Liver (tissue), 10 donors: ENCODE measurements at places on chromosomes 11 and 22. TPM values are rescaled to one million over a fixed set of nuclear protein-coding genes. Genes with fewer than 3 reads are reported as not detected.

Gene SCGB1C1
- not detected for total RNA-seq

- H3K36me3 ChIP-seq: no peaks in the 10 kb centered on the region
- DNase-seq: no peak
- no peaks in the 10 kb centered on the region for H3K27me3 ChIP-seq
- H3K4me1 ChIP-seq: no peaks in the 10 kb centered on the region
- no peak overlapping the region for H3K27ac ChIP-seq
Observed at GRCh38 chr11:86370922-86371594, 3.6 kb upstream of the CCDC81 start.

- H3K27me3 ChIP-seq: no peaks in the 10 kb centered on the region
- H3K36me3 ChIP-seq: no peaks in the 10 kb centered on the region
- no peak overlapping the region for H3K4me3 ChIP-seq
Observed at GRCh38 chr11:12123273-12123672, 12.9 kb downstream of the MICAL2 start.

- no peak overlapping the region for H3K27ac ChIP-seq
- no peaks in the 10 kb centered on the region for H3K27me3 ChIP-seq
- DNase-seq: no peak
- no peaks in the 10 kb centered on the region for H3K36me3 ChIP-seq
- no peak overlapping the region for H3K4me3 ChIP-seq
Observed at GRCh38 chr11:106466521-106467080, 389.1 kb downstream of the AASDHPPT start.

DNA sequence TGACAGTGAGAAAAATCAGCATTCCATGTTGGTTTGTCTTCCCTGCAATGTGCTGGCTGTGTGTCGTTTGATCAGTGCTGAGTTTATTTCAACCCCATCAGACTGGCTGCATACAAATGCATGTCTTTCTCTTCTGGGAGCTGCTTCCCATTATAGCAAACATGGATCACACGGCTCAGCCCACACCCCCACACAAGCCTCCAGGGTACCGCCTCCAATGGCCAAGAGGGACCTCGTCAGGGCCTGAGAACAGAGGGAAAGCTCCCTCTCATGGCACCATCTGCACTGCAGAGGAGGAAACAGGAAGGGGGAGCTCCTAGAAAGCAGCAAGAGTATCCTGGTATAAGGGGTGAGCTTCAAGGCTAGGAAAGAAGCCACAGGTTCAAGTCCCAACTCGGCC, 214.2 kb downstream of the LARGE1 start:
- DNase-seq: no peak
- no peak overlapping the region for H3K4me3 ChIP-seq
- no peaks in the 10 kb centered on the region for H3K27me3 ChIP-seq
- H3K27ac ChIP-seq: no peak overlapping the region

GRCh38 chr11:8372641-8373381, 109.1 kb upstream of the LMO1 start:
- H3K4me3 ChIP-seq: no peak overlapping the region
- no peaks in the 10 kb centered on the region for H3K27me3 ChIP-seq
- no peaks in the 10 kb centered on the region for H3K4me1 ChIP-seq
- DNase-seq: no peak
- no peaks in the 10 kb centered on the region for H3K36me3 ChIP-seq

- no peak overlapping the region for H3K27ac ChIP-seq
- H3K4me3 ChIP-seq: no peak overlapping the region
- no peak for DNase-seq
- H3K4me1 ChIP-seq: no peaks in the 10 kb centered on the region
- H3K36me3 ChIP-seq: no peaks in the 10 kb centered on the region
- no peaks in the 10 kb centered on the region for H3K27me3 ChIP-seq
Observed at GRCh38 chr11:99683933-99684332, 663.2 kb downstream of the CNTN5 start.

DNA sequence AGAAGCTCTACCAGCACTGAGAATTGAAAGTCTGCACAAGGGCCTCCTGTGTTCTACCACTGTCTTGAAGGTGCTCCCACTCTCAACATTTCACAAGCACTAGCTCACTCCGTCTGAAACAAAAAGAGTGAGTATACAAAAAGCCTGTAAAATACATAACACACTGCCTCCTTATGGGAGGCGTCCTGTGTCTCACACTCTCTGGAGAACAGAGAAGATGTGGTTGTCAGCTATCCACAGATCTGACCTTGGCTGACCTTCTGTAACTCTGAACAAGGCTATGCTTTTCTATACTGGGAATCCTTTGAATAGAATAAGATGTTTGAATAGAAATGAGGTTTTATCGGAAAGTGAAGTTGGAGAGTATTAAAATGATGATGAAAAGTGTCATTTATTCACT, 171.3 kb upstream of the TMEM45B start:
- H3K36me3 ChIP-seq: no peaks in the 10 kb centered on the region
- no peak overlapping the region for H3K27ac ChIP-seq
- no peak for DNase-seq

GRCh38 chr11:111569476-111569875, 29.0 kb downstream of the LAYN start:
- DNase-seq: no peak
- H3K27me3 ChIP-seq: no peaks in the 10 kb centered on the region
- no peak overlapping the region for H3K27ac ChIP-seq
- H3K36me3 ChIP-seq: no peaks in the 10 kb centered on the region
- peaks cover 7% of the 10 kb centered on the region for H3K4me1 ChIP-seq

GRCh38 chr11:69696749-69697468, 6.9 kb downstream of the FGF19 start:
- no peak overlapping the region for H3K4me3 ChIP-seq
- no peaks in the 10 kb centered on the region for H3K27me3 ChIP-seq
- H3K4me1 ChIP-seq: peaks cover 11% of the 10 kb centered on the region
- no peak for DNase-seq
- H3K27ac ChIP-seq: no peak overlapping the region

- H3K27me3 ChIP-seq: no peaks in the 10 kb centered on the region
- H3K36me3 ChIP-seq: no peaks in the 10 kb centered on the region
Observed at GRCh38 chr22:44567846-44568493, 69.9 kb upstream of the RTL6 start.

- H3K27ac ChIP-seq: peak overlapping the region; percentile 81
- no peaks in the 10 kb centered on the region for H3K27me3 ChIP-seq
- H3K4me1 ChIP-seq: peaks cover 59% of the 10 kb centered on the region
- H3K36me3 ChIP-seq: peaks cover under 1% of the 10 kb centered on the region
- no peak for DNase-seq
Observed at GRCh38 chr11:66346476-66347424, 679 bp downstream of the B4GAT1 start.

DNA sequence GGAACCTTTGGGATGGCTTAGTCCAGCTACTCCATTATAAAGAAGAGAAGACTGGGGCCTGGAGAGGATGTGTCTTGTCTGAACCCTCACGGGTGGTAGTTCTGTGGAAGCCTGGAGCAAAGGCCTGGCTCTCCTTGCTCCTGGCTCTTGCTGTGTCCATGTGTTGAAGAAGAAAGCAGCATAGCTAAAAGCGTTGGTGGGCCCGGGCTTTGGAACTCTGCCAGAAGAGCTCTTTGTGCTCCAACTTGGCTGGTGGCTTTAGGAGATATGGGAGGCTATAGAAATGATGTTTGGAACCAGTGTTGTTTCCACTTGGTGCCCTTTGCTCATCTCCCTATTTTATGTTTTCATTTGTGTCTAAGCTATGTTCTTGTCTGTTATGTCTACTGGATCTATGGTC, 131.1 kb downstream of the DBX1 start:
- no peaks in the 10 kb centered on the region for H3K27me3 ChIP-seq
- no peak overlapping the region for H3K27ac ChIP-seq
- H3K4me1 ChIP-seq: peaks cover 5% of the 10 kb centered on the region
- H3K4me3 ChIP-seq: no peak overlapping the region
- no peaks in the 10 kb centered on the region for H3K36me3 ChIP-seq
